IPS DF 19.7 (cell line): ENCODE measurements at places on chromosomes 4 and X.

- no peak for DNase-seq
Measured at GRCh38 chr4:111628437-111628836, 516.8 kb upstream of the FAM241A start.

DNA sequence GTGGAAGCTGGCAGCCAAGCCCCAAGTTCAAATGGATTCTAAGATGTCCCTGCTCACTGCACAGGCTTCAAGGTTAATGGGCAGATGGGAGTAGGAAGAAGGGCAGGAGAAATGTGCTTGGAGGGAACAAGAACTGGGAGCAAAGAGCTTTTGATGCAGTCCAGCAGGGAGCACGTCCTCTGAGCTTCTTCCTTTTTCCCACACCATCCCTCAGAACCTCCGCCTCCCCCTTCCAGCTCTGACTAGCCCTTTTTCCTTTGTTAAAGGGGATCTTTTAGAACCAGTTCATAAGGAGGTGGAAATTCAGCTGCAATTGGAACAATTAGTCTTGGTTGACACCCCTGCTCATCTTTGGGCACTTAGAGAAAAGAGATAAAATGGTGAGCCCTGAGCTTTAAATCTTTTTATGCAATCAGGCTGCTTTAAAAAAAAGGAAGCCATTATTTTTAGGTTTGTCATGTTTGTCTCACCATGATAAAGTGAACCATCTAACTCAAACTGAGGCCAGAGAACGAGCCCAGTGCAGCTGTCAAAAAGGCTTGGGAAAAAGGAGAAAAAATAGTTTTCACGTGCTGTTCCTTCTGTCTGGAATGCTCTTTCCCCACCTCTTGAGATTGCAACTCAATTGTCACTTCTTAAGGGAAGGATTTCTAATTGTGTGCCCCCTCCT is 135.8 kb upstream of the IL1RAPL2 start:
- no peak for DNase-seq

- no peak for DNase-seq
Measured at GRCh38 chr4:76213415-76214176, at the start of gene SCARB2. Gene SCARB2 (minus strand): TSS chr4:76213824. CDS start chr4:76213543, 281 bp downstream.

DNA sequence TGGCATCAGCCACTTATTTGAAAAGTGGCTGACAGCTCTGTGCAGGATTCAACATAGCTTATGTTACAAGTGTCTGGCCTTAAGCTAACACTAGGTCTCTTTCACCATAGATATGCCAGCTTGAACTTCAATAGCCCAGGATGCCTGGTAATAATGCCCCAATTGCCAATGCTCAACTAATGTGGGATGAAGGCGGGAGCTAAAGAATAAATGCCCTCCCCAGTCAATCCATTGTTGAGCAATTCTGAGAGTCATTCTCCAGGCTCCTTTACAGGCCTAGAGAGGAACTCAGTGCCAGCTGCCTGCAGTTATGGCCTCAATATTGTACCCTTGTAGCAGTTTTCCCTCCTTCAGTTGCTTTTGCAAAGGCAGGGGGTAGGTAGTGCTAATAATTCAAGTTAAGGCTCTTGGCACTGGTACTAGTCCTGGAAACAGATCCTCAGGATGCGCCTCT is 460.2 kb downstream of the GABRG1 start:
- no peak for DNase-seq

DNA sequence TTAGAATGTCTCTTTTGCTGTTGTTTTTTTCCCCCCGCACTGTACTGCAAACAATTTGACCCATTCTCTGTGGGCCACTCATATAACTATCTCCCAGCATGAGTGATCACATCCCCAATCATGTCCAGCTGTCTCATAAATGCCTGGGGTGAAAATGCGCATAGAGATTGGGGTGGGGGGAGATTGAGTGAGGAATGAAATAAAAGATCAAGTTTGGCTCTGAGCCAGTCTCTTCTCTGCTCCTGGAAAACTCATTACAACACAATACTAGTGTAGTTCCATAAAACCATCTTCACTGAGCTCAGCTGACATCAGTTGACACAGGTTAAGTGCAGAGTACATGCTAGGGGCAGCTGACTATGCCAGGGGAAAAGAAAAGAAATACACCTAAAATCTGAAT is 96.9 kb downstream of the EGF start:
- DNase-seq: no peak
